ENCODE measurements at places on chromosomes 6 and 20. TPM values are rescaled to one million over a fixed set of nuclear protein-coding genes. Genes with fewer than 3 reads are reported as not detected.

GRCh38 chr6:121593011-121593641, 157.7 kb downstream of the GJA1 start:
- no peaks in the 10 kb centered on the region for H3K27me3 ChIP-seq
- H3K36me3 ChIP-seq: no peaks in the 10 kb centered on the region
- H3K4me1 ChIP-seq: peaks cover 29% of the 10 kb centered on the region
- no peak overlapping the region for H3K4me3 ChIP-seq
- DNase-seq: no peak
- peak overlapping the region; percentile 33 for H3K27ac ChIP-seq

DNA sequence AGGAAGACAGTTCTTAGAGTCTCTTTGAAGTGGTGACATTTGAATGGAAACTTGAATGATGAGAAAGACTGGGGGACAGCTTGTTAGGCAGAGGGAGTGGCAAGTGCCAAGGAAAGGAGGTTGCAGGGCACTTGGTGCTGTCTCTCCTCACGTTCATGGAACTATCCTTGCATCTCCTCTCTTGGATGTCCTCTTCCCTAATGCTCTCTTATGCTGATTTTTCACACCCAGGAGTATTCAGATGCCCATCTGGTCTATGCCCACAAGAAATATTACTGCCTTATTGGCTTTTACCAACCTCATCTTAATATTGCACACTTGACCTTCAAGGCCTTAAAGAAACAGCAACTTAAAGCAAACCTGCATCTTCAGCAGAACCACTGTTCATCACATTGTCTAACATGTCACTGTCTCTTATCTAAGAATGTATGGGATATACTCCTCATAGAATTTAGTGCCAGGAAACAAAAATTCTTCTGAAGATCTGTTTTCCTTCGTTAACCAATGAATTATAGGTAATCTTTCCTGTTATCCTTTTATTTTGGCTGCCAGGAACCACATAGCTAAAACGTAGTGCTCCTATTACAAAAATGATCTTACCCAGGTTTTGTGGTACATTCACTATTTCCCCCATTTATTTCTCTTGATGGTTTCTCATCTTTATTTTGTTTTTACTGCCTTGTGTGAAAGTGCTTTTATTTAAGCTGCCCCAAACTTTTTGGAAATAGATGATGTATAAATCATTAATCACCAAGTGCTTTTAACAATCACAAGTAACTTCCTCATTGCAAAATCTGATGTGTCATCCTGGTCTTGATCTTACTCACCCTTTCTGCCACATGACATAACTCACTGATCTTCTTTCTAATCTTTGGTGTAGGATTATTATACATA, 12.8 kb downstream of the RGS17 start:
- no peaks in the 10 kb centered on the region for H3K27me3 ChIP-seq
- H3K4me1 ChIP-seq: no peaks in the 10 kb centered on the region
- no peak overlapping the region for H3K27ac ChIP-seq
- H3K4me3 ChIP-seq: no peak overlapping the region
- H3K36me3 ChIP-seq: no peaks in the 10 kb centered on the region

DNA sequence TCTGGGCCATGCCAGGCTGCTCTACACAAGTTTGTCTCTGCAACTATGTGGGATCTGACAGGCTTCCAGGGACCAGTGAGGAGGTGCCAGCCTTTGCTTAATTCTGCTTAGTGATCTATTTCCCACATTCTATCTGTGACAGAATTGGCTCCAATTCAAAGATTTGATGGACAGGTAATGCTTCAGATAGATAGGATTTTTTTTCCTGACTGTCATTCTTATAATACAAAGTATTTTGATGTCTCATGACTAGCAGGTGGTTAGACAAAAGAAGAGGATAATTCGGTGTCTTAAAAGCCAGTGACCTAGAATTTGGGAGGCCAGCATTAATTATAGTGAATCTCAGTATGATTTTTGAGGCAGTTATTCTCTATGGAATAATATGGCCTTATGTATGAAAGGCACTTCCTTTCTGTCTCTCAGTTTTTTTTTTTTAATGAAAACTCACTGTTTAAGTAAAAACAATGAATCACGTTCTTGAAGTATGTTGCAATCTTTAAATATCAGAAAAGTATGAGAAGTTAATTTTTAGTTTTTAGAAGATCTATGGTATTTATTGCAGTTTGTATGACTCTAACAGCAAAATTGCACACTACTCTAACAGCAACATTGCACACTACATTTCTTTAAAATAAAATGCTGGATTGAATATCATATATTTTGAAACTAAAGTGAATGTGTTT, 43.7 kb downstream of the TMEM200A start:
- no peak for DNase-seq
- no peaks in the 10 kb centered on the region for H3K4me1 ChIP-seq
- H3K4me3 ChIP-seq: no peak overlapping the region
- no peaks in the 10 kb centered on the region for H3K27me3 ChIP-seq
- H3K36me3 ChIP-seq: no peaks in the 10 kb centered on the region

DNA sequence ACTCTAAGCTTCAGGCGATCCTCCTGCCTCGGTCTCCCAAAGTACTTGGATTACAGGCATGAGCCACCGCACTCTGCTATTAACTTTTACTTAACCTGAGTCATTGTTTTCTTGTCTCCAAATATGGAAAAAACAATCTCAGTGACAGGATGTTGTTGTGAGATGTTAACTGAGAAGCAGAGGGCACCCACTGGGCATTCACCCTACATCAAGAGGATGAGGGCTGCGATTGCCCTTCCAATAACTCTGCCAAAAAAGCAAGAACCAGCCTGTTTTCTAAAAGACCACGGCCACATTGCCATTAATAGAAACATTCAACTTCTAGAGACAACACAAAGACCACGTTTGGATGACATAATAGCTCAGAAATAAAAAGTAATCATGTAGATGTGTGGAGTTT, 107.6 kb upstream of the SGK1 start:
- peaks cover 10% of the 10 kb centered on the region for H3K4me1 ChIP-seq
- H3K36me3 ChIP-seq: no peaks in the 10 kb centered on the region
- H3K27ac ChIP-seq: no peak overlapping the region

GRCh38 chr6:137522198-137522798, 28.1 kb upstream of the OLIG3 start:
- H3K36me3 ChIP-seq: no peaks in the 10 kb centered on the region
- H3K4me3 ChIP-seq: no peak overlapping the region
- no peaks in the 10 kb centered on the region for H3K4me1 ChIP-seq

- no peaks in the 10 kb centered on the region for H3K27me3 ChIP-seq
- no peak for DNase-seq
- H3K4me1 ChIP-seq: peaks cover 22% of the 10 kb centered on the region
- no peaks in the 10 kb centered on the region for H3K36me3 ChIP-seq
- no peak overlapping the region for H3K4me3 ChIP-seq
These were observed 14.3 kb upstream of the NEDD9 start for GRCh38 chr6:11246722-11247121.

DNA sequence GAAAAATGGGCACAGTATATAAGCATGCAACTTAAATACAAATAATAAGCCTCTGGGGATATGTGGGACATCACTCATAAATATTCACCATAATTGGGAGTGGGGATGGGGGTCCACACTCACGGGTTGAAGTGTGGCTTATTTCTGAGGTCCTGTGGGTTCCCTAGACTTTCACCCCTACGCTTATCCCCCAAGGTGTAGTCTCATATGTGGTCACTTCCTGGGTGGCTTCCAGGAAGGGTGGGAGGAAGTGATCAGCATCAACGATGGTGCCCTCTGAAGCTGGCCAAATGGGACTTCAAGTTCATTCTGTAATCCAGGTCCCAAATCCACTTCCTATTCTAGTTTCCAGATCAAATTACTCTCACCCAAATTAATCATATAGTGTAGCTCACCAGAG, 59.5 kb downstream of the GNAS start:
- H3K36me3 ChIP-seq: peaks cover 43% of the 10 kb centered on the region
- DNase-seq: no peak
- no peak overlapping the region for H3K27ac ChIP-seq
- peaks cover 23% of the 10 kb centered on the region for H3K4me1 ChIP-seq
- H3K27me3 ChIP-seq: no peaks in the 10 kb centered on the region

GRCh38 chr20:54479138-54479906, 3.9 kb downstream of the DOK5 start:
- peaks cover 8% of the 10 kb centered on the region for H3K27me3 ChIP-seq
- peaks cover 26% of the 10 kb centered on the region for H3K4me1 ChIP-seq
- H3K27ac ChIP-seq: no peak overlapping the region
- no peak overlapping the region for H3K4me3 ChIP-seq
- no peaks in the 10 kb centered on the region for H3K36me3 ChIP-seq

- H3K27me3 ChIP-seq: no peaks in the 10 kb centered on the region
- no peak for DNase-seq
- no peaks in the 10 kb centered on the region for H3K36me3 ChIP-seq
- H3K4me3 ChIP-seq: no peak overlapping the region
- no peaks in the 10 kb centered on the region for H3K4me1 ChIP-seq
These were observed 154.9 kb downstream of the ESR1 start for GRCh38 chr6:151962246-151962846.

DNA sequence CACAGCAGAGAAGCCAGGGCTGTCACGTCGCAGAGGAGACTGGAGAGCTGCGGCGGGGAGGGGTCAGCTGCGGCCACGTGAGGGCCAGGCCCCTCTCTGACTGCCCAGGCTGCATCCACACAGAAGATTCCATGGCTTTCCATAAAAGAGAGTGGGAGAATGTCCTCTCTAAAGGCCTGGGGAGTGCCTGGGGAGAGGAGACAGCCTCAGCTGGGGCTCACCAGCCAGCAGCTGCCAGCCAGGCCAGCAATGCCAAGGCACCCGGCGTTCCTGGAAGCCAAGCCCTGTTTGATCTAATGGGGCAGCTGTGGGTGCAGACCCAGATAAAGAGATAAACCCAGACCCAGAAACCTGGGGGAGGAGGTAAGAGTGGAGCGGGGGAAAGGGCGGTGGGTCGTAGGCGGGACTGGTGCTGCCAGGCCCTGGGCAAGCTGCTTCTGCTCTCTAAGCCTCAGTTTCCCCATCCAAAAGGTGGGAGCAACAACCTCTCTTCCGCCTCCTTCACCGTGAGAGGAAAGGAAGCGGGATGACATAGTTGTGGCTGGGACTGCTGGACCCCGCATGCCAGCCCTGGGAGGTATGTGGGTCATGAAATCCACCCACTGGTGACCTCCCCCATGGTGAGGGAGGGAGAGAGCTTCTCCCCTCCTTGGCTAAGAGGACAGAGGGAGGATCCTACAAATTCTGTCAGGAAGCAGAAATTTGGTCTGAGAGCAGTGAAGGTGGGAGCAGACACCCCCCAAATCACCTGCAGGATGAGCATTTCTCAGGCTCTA, 3.1 kb upstream of the OSBPL2 start:
- no peak for DNase-seq
- no peak overlapping the region for H3K4me3 ChIP-seq
- H3K36me3 ChIP-seq: no peaks in the 10 kb centered on the region
- H3K27me3 ChIP-seq: no peaks in the 10 kb centered on the region
- no peak overlapping the region for H3K27ac ChIP-seq
- peaks cover 27% of the 10 kb centered on the region for H3K4me1 ChIP-seq

DNA sequence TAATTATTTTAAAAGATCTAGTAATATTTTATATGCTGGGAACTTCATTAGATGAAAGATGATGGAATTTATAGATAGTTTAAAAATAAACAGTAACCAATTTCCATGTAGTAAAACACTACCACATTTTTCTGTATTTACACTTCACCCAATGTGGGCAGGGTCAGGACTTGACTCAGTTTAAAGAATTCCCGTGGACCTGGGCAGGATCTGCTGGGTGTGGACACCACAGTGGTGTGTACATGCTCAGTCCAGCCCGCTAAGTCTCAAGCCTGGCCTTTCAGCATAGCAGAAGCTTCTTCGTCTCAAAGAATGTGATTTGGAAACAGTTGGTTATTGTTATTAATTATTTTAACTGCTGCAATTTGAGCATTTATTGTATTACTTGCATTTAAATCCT, 364.2 kb downstream of the SYNE1 start:
- H3K27ac ChIP-seq: peak overlapping the region; percentile 81
- no peak overlapping the region for H3K4me3 ChIP-seq
- H3K4me1 ChIP-seq: peaks cover 63% of the 10 kb centered on the region
- peaks cover 5% of the 10 kb centered on the region for H3K36me3 ChIP-seq
- no peak for DNase-seq
- no peaks in the 10 kb centered on the region for H3K27me3 ChIP-seq

The IFT52 gene
- 19.4 TPM for total RNA-seq

The JAG1 gene
- total RNA-seq: 38.9 TPM

DNA sequence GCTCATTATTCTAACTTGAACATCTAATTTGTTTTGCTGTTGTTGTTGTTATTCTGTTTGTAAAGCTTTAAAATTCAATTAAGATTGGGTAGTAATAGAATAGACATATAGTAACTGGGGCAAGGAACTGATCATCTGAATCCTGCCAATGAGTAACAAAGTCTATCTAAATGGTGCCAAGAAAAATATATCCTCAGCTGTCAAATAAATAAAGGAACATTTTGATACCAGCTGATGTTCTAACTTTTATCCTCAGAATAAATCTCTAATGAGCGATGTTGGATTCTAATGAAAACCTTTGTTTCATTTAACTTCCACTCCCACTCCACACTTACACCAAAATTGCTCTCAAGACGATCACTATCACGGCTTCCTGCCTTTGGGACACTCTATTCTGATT, 210.9 kb downstream of the TINAG start:
- no peak overlapping the region for H3K27ac ChIP-seq
- H3K4me1 ChIP-seq: no peaks in the 10 kb centered on the region
- H3K27me3 ChIP-seq: no peaks in the 10 kb centered on the region

The DPPA5 gene
- total RNA-seq: not detected

DNA sequence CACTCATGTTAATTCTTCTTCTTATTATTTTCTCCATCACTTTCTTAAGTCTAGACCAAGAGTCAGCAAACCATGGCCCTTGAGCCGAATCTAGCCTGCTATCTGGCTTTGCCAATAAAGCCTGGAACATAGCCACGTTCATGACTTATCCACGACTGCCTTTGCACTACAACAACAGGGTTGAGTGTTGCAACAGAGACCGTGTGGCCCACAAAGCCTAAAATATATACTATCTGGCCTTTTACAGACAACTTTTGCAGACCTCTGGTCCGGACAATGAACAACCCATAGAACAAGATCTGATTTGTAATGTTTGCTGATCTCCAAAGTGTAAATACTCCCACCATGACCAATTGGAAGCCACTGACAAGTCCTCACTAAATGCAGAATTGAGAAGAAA, 140.5 kb upstream of the CDYL start:
- no peak overlapping the region for H3K4me3 ChIP-seq
- H3K36me3 ChIP-seq: no peaks in the 10 kb centered on the region
- peak; percentile 66 for DNase-seq
- no peak overlapping the region for H3K27ac ChIP-seq
- no peaks in the 10 kb centered on the region for H3K4me1 ChIP-seq
- no peaks in the 10 kb centered on the region for H3K27me3 ChIP-seq

- H3K27ac ChIP-seq: no peak overlapping the region
- H3K4me1 ChIP-seq: no peaks in the 10 kb centered on the region
- no peak overlapping the region for H3K4me3 ChIP-seq
- H3K27me3 ChIP-seq: no peaks in the 10 kb centered on the region
These were observed 631.4 kb upstream of the SLC35B3 start for GRCh38 chr6:9066726-9067125.
